ENCODE measurements at places on chromosomes 7 and 10.
A peak's percentile ranks its signal among the peaks of the same experiment; 100 is the strongest.

DNA sequence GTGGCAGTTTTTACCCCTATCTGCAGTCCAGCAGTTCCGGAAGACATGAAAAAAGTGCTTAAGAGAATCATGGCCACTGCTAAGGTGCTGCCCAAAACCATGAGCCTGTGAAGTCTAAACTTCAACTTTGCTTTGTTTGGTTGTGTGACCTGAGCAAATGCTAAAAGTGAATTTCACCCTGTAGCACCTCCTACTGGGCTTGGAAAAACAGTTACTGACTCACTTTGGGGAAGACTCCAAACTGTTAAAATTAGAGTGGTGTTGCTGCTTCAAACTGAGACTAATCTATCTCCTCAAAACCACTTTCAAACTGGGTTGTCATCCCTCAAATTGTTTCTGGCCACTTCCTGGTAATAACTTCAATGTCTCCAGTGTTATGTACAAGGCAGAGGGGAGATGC is 21.3 kb downstream of the MKX start:
- DNase-seq = no peak

DNA sequence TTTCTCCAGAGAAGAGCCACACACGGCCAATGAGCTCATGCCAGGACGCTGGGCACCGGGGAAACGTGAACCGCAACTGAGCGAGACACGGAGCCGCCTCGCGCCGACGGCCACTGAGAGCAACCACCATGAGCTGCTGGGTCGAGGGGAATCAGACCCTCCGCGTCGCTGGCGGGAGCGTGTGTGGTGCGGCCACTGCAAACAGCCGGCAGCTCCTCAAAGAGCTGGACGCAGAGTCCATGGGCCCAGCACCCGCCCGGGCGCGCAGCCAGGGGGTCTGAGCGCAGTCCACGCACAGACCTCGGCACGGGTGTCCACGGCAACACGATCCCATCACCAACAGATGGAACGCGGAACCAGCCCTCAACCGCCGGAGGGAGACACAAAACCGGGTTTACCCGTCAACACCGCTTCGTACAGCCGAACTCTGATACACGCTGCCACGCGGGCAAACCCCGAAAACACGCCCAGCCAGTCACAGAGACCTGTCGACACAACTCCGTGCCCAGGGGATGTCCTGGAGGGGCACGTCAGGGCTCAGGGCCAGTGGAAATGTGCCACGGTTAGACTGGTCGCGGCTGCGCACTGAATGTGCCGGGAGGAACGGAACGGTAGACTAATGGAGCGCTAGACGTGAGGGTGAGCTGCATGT is 147.1 kb downstream of the ELFN1 start:
- peak; percentile 17 for DNase-seq

DNA sequence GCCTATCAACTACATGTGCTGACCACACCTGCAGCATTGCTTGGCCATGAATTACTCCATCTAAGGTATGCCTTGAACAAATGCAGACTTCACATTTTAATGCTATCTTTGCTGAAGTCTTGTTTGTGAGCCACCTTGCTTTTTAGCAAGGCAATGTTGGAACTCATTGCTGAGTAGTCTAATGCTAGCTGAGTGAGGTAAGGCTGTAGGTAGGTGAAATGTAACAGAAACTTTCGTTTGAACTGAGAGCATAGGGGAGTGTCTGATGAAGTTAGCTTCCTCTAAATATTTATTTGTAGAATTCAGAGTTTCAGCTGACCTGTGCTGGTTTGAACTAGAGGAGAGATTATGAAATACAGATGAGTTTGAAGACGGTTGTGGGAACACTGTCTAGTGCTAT is 238.5 kb downstream of the SEMA3A start:
- no peak for DNase-seq

DNA sequence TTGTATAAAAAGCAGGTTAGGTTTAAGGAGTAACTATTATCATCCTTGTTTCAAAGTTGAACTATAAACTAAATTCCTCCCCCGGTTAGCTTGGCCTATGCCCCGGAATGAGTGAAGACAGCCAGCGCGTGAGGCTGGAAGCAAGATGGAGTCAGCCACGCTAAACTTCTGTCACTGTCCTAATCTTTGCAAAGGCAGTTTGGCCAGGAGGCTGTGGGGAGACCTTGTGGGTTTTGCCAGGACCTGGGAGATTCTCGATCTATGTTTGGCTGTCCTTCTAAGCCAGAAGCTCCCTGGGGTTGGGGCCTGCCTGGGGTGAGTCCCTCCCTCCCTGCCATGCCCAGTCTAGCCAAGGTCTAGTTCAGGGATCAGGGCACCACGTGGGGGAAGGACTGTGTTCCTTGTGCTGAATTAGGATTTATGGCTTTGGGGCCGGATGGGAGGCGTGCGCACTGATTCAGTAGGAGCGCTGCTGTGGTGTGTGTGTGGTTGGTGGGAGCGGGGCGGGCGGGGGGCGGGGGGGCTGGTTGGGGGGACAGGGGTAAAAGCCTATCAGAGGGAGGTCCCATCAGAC is 871 bp upstream of the GTF2IRD1 start:
- DNase-seq = peak; percentile 37

DNA sequence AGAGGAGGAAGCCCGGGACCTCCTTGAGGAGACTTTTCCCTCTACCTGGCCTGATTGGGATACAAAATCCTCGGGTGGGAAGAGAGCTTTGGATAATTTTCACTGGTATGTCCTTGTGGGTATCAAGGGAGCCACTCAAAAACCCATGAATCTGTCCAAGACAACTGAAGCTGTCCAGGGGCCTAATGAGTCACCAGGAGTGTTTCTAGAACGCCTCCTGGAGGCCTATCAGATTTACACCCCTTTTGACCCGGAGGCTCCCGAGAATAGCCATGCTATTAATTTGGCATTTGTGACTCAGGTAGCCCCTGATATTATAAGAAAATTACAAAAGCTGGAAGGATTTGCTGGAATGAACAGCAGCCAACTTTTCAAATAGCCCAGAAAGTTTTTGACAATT is 38.6 kb downstream of the ZNF25 start:
- no peak for DNase-seq

DNA sequence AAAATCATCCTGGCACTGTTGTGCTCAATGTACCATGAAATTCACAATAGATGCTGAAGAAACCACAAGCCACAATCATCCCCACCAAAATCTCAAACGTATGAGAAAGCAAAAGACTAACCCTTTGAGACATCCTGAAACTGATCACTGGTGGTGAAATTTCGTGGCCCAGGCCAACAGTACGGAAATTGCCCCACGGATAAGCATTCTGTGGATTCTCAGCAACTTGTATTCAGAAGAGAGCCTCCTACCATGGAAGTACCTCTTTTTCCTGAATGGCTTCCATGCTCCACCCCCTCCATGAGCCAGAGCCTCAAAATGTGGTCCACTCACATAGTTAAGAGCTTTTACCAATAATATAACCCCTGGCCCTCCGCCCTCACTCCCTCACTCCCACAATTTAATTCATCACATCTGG is 163.9 kb upstream of the AUTS2 start:
- no peak for DNase-seq

DNA sequence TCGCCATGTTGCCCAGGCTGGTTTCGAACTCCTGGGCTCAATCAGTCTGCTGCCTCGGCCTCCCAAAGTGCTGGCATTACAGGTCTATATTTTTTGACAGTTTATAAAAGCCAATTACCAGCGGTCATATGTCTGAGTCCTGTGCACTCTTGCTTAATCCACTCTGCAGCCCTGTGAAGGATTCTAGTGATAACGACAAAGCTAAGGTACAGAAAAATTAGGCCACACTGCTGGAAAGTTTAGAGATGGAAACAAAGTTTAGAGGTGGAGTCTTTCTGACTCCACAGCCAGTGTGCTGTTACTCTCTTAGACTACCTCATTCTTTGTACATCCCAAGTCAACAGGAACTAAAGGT is 707 bp downstream of the PTER start:
- DNase-seq = no peak

- DNase-seq = no peak
Measured at GRCh38 chr7:133958822-133959221, 168.3 kb upstream of the LRGUK start.

- DNase-seq = no peak
Measured at GRCh38 chr10:121337427-121337826, 260.8 kb downstream of the FGFR2 start.

- DNase-seq = peak; percentile 70
Measured at GRCh38 chr10:68327889-68328786, 3.7 kb upstream of the HNRNPH3 start.

DNA sequence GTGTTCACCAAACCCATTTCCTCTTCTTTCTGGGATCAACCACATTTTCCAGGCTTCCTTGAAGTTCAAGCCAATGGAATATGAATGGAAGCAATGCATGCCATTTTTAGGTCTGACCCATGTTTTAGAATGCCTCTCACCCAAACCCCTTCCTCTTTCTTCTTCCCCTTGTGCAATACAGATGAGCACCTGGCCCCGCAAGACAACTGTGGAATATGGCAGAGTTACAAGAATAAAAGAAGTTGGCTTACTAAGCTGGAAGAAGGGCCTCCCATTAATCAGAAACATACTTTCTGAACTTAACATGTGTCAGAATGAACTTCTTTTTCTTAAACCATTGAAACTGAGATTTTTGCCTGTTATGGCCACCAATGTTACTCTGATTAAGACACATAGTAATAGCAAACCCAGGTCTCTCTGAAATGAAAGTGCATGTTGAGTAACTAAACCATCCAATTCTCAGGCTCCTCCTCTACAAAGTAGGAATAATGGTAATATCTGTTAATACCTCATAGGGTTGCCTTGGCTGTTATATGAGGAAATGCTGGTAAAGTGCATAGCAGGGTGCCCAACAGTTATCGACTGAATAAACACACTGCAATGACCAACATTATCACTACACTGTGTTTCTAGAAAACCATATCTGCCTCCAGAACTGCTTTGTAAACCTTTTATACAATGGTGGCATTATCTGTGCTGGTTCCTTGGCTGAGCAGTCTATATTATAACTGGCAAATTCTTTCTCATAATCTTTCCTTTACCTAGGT is 382.2 kb upstream of the NRP1 start:
- no peak for DNase-seq

DNA sequence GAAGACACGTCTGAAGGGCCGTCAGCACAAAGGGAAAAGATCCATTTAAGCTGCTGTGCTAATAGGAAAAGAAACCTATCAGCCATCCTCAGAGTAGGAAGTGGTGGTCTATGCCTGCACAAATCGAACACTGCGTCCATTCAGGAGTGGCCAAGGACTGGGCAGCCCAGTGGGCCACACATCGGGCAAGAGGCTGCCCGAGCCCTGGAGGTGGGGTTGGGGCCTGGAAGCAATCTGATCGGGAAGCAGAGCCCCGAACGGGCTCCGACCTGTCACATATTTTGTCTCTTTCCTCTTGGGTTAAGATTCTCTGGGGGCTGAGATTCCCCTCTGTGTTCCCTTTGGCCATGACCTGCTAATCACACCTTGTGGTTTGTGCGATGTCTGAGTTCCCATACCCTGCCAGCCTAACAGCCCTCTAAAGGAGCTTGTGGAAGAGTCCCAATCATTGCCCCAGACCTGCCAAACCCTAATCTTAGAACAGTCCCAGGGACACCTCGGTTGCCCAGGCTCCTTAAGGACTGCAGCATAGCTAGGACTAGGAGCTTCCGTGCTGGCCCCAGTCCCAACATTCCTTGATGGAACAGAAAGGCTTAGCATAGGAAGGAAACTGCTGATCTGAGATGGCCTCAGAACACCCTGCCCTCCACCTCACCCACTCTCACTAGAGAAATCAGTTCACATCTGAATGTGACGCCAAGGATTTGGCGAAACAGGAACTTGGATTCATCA is 77.9 kb upstream of the SAMD8 start:
- no peak for DNase-seq

DNA sequence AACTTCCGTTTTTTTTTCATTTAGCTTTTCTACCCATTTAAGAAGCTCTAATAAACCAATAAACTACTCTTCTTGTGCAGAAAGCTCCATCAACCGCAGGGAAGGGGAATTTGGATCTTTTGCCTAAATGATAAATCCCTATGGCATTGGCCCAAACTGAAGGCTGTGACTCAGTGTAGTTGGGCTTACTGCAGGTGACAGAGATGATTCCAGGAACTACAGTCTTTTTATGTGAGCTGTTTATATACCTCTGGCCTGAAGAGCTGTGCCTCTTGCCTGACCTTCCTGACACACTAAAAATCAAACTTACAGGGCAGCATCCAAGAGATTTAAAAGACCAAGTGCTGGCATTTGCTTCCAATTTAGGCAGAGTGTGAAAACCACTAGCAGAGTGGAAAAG is 25.2 kb downstream of the ABCB1 start:
- no peak for DNase-seq

DNA sequence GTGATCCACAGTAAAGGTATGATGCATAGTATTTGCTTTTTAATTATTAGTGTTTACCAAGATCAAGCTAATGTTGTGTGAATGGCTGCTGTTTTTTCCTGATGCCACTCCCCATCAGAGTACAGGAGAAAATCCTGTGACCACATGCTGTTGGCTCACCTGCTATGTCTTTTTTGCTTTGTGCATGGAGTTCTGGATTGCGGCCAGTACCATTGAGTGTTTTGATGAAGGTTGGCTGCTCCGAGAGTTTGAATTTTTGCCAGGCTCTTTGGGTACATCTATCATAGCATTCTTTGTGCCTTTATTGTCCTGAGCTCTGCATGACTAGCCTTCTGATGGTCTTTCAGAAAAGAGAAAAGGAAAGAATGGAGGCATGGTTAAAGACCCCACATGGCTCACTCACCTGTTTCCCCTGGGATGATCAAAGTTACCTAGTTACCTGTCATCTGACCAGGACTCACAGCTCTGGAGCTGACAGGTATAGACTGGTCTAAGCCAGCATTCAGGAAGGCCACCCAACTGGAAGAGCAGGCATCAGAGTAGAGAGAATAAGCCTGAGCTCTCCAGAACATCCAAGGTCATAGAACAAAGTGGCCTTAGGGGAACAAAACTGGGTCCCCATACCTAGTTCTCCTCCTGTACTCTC is 11.8 kb upstream of the SGPL1 start:
- no peak for DNase-seq

- DNase-seq = no peak
Measured at GRCh38 chr10:24384954-24385353, 176.0 kb downstream of the KIAA1217 start.

DNA sequence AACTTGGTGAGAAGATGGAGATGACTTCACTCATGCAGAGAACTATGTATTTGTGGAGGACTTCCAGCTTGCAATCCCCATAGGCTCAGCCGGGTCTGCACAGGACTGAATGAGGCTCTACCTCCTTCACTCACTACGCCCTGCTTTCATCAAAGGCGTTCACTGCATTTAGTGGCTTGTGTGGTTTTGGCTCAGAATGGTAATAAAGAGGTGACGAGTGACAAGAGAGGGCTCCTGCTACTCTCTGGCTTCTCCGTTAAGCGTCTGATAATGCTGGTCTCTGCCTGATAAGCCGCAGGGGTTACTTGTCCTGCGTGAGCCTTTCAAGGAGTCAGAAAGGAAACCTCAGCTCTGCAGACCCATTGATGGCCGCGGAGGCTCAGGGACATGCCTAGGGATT is 343.4 kb downstream of the PRPF18 start:
- no peak for DNase-seq

GRCh38 chr7:158761945-158762344 is 57.3 kb upstream of the NCAPG2 start:
- no peak for DNase-seq
